ENCODE measurements at places on chromosomes 2 and 18. TPM values are rescaled to one million over a fixed set of nuclear protein-coding genes. Genes with fewer than 3 reads are reported as not detected.

RBKS gene
- total RNA-seq = 1.7 TPM

UBE2F gene
- 43.8 TPM for total RNA-seq

DSG3 gene
- total RNA-seq = not detected

MBOAT2 gene
- 5.3 TPM for total RNA-seq

COL3A1 gene
- total RNA-seq = not detected

OTOS gene
- not detected for total RNA-seq

MAP4K4 gene
- total RNA-seq = 128 TPM

DNA sequence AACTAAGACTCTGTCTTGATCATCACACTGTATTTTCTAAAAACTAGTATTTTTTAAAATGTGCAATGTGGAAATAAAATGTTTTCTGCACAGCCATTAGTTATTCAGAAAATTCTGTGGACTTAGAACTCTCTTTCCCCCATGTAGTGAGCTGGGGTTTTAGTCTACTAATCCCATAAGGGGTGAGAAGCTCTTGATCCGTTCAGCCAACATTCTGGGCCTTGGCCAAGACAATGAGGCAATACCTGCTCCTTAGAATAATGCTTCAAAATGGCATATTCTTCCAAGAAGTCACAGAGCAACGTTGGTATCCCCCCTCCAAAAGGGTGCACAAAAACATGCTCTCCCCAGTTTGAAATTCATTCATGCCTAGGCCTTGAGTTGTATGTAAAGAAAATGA lies 4.0 kb downstream of the REEP1 start:
- H3K27me3 ChIP-seq = peaks cover 13% of the 10 kb centered on the region
- DNase-seq = no peak
- H3K4me1 ChIP-seq = no peaks in the 10 kb centered on the region
- no peaks in the 10 kb centered on the region for H3K36me3 ChIP-seq

GRCh38 chr18:10301831-10302483 lies 152.5 kb upstream of the APCDD1 start:
- no peak overlapping the region for H3K27ac ChIP-seq
- no peaks in the 10 kb centered on the region for H3K36me3 ChIP-seq
- H3K4me1 ChIP-seq = no peaks in the 10 kb centered on the region
- H3K27me3 ChIP-seq = no peaks in the 10 kb centered on the region

- H3K36me3 ChIP-seq = no peaks in the 10 kb centered on the region
- H3K4me1 ChIP-seq = peaks cover 94% of the 10 kb centered on the region
- DNase-seq = peak; percentile 73
- no peaks in the 10 kb centered on the region for H3K27me3 ChIP-seq
- H3K4me3 ChIP-seq = peak overlapping the region; percentile 49
Observed at GRCh38 chr2:105754011-105754410, 9.3 kb downstream of the NCK2 start.

DNA sequence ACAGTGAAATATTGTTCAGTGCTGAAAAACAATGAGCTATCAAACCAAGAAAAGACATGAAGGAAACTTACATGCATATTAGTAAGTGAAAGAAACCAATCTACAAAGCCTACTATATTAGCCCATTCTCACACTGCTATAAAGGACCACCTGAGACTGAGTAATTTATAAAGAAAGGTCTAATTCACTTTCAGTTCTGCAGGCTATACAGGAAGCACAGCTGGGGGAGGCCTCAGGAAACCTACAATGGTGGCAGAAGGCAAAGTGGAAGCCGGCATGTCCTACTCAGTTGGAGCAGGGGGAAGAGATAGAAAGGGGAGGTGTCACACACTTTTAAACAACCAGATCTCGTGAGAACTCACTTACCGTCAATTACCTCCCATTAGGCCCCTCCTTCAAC lies 232.1 kb downstream of the TMX3 start:
- no peak overlapping the region for H3K27ac ChIP-seq
- H3K27me3 ChIP-seq = no peaks in the 10 kb centered on the region
- no peaks in the 10 kb centered on the region for H3K36me3 ChIP-seq
- no peaks in the 10 kb centered on the region for H3K4me1 ChIP-seq
- DNase-seq = no peak

DNA sequence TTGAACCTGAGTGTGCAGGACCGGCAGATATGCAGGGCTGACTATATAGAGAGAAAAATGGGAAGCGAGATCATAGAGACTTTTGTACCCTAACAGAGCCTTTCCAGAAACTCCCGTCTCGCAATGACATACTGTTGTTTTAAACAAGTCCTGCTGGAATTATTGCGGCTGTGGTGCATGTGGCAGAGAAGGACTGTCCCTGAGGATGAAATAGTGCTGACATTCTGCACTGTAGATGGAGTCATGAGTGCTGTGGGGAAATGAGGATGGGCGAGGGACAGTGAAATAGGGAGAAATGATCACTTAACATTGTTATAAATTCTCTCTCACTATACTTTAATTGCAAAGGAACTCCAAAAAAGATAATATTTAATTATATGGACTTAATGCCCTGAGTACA lies 50.4 kb upstream of the KLHL14 start:
- no peak for DNase-seq
- no peaks in the 10 kb centered on the region for H3K4me1 ChIP-seq
- H3K4me3 ChIP-seq = no peak overlapping the region
- no peak overlapping the region for H3K27ac ChIP-seq
- no peaks in the 10 kb centered on the region for H3K36me3 ChIP-seq

- H3K27me3 ChIP-seq = no peaks in the 10 kb centered on the region
- H3K4me3 ChIP-seq = no peak overlapping the region
- H3K4me1 ChIP-seq = peaks cover 18% of the 10 kb centered on the region
- DNase-seq = no peak
Observed at GRCh38 chr2:441258-442022, 153.5 kb upstream of the ALKAL2 start.

DNA sequence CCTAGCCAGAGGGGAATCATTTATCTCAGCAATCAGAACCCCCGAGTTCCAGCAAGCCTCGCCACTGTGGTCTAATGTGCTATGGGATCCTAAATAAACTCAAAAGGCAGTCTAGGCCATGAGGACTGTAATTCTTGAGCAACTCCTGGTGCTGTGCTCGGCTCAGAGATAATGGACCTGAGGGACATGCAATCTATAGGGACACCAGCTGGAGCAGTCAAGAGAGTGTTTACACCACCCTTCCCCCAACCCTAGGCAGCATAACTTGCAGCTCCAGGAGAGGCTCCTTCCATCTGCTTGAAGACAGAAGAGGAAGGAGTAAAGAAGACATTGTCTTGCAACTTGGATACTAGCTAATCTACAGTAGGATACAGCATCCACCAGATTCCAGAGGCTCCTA lies 225.5 kb upstream of the KLHL14 start:
- no peaks in the 10 kb centered on the region for H3K4me1 ChIP-seq
- no peaks in the 10 kb centered on the region for H3K36me3 ChIP-seq
- H3K4me3 ChIP-seq = no peak overlapping the region
- H3K27me3 ChIP-seq = no peaks in the 10 kb centered on the region
- no peak for DNase-seq
- no peak overlapping the region for H3K27ac ChIP-seq

GRCh38 chr2:9815076-9815475 lies 28.2 kb upstream of the TAF1B start:
- H3K36me3 ChIP-seq = no peaks in the 10 kb centered on the region
- H3K27ac ChIP-seq = no peak overlapping the region
- H3K4me3 ChIP-seq = no peak overlapping the region
- DNase-seq = no peak

DNA sequence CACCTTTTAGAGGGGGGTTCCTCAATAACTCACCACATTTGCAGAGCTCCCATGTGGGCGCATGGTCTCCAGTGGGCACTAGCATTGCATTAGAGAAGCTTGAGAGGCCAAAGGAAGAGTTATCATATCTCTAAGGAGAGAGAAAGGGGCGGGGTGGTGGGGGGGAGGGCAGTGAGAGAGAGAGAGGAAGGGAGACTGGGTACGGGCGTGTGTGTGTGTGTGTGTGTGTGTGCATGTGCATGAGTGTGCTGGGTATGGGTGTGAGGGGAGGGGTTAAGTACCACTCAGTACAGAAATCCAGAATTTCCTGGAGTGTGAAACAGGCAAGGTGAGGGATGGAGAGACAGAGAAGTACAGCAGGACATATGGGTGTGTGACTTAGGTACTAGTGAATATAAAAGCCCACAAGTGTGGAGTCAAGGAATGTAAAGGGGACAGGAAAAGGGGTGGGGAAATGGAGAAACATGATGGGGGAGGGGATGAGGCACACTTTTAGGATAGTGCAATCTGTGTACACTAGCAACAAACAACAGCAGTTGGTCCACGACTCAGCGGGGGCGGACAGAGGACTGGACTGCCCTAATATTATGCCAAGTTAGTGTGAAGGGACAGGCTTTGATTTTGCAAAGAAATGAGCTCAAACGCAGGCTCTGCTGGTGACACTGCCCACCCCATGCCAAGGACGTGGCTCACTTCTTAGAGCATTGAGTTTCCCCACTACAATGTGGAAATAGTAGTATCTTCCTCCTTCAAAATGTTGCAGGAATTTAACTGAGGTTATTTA lies 91.3 kb downstream of the SPRED2 start:
- no peak overlapping the region for H3K4me3 ChIP-seq
- H3K27ac ChIP-seq = no peak overlapping the region
- H3K27me3 ChIP-seq = no peaks in the 10 kb centered on the region
- H3K36me3 ChIP-seq = peaks cover 3% of the 10 kb centered on the region

DNA sequence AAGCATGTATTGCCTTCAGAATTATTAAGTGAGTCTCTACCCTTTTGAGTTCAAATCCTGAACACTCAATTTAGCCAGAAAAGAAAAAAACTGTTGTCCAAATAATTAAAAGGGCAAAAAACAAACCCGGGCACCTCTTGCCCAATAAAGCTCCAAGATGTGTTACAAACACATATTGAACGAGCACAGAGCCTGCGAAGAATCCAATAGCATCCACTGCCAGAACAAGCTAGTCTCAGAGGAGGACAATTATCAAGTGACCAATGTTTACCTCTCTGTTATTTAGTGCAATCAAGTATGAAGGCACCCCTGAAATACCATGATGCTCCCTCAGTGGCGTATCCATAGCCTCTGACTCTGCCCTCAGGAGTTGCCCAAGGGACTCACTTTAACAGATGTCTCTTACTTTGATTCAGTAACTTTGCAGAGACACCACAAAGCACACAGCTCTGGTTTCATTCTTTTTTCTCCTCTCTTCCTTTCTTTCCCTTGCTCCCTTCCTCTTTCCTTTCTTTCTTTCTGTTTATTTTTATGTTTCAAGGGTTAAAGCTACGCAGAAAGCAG lies 93.5 kb upstream of the SPATS2L start:
- no peak overlapping the region for H3K27ac ChIP-seq
- H3K4me1 ChIP-seq = no peaks in the 10 kb centered on the region
- no peak for DNase-seq
- no peaks in the 10 kb centered on the region for H3K36me3 ChIP-seq
- H3K4me3 ChIP-seq = no peak overlapping the region

- DNase-seq = no peak
- H3K4me3 ChIP-seq = no peak overlapping the region
- H3K36me3 ChIP-seq = no peaks in the 10 kb centered on the region
- no peaks in the 10 kb centered on the region for H3K27me3 ChIP-seq
- H3K27ac ChIP-seq = no peak overlapping the region
Observed at GRCh38 chr2:85131116-85131515, 2.1 kb upstream of the TCF7L1 start.

DNA sequence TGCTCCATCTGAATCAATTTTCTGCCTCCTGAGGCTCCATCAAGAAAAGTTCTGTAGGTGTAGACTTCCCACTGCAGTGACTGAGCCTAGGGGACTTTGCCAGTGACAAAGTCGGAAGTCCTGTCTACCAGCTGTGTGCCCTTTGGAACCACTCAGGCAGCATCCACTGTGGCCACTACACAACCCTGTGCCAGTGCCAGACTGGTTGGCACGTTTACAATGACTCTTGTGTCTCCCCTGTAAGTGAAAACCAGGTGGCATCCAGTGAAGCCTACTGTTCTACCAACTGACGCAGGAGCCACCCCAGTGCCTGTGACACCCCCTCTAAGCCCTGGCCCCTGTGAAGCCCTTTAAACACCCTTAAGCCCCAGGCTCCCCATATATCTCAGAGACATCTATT lies 132.1 kb upstream of the SERPINE2 start:
- no peak for DNase-seq
- no peak overlapping the region for H3K27ac ChIP-seq
- H3K4me1 ChIP-seq = no peaks in the 10 kb centered on the region
- H3K36me3 ChIP-seq = no peaks in the 10 kb centered on the region
- H3K4me3 ChIP-seq = no peak overlapping the region

- no peak overlapping the region for H3K27ac ChIP-seq
- DNase-seq = no peak
- H3K4me1 ChIP-seq = no peaks in the 10 kb centered on the region
- no peak overlapping the region for H3K4me3 ChIP-seq
Observed at GRCh38 chr18:9898792-9899549, 13.2 kb downstream of the TXNDC2 start.

- no peak for DNase-seq
- H3K36me3 ChIP-seq = no peaks in the 10 kb centered on the region
- H3K27ac ChIP-seq = no peak overlapping the region
- H3K27me3 ChIP-seq = no peaks in the 10 kb centered on the region
Observed at GRCh38 chr2:188345020-188345419, 53.3 kb downstream of the GULP1 start.

- no peaks in the 10 kb centered on the region for H3K4me1 ChIP-seq
- no peaks in the 10 kb centered on the region for H3K27me3 ChIP-seq
- H3K36me3 ChIP-seq = no peaks in the 10 kb centered on the region
Observed at GRCh38 chr18:74310411-74310810, 5.2 kb upstream of the C18orf63 start.

DNA sequence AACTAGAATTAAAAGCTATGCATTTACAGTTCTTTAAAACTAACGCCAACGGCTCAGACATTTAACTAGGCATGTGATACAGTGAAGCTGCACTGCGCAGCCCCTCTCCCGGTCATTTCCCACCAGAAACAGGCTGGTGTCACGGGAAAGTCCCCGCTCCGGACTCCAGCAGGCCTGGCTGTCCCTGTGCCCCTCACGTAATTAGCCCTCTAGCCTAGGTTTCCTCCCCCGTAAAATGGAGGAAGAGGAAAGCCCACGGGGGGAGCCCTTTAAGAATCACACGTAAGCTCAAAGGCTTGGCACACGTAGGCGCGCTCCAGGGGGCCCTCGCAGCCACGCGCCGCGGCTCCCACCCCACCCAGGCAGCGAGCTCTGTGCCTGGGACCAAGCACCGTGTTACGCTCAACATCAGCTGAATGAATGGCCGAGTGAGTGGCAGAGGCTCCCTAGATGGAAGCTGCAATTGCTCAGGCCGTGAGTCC lies 48.0 kb downstream of the KCNIP3 start:
- H3K27me3 ChIP-seq = peaks cover 3% of the 10 kb centered on the region
- no peaks in the 10 kb centered on the region for H3K36me3 ChIP-seq
- H3K4me1 ChIP-seq = no peaks in the 10 kb centered on the region
- H3K27ac ChIP-seq = no peak overlapping the region
- peak overlapping the region; percentile 43 for H3K4me3 ChIP-seq

DNA sequence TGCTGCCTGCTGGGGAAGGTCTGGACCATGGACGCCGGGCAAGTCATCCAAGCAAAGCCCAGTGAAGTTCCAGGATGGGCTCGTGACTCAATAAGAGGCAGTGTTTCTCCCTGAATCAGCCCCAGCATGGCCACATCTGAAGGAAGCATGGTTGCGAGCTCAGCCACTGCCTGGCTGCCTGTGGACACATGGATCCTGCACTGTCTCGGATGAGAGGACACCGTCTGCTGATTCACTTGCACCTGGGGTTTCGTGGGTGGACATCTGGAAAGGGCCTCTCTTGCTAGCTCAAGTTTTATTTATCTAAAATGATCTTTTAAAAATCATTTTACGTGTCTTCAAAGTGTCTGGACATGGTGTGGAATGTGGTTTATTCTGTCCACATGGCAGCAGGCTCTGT lies 224.8 kb upstream of the FN1 start:
- H3K4me1 ChIP-seq = no peaks in the 10 kb centered on the region
- no peak overlapping the region for H3K27ac ChIP-seq
- DNase-seq = no peak
- H3K27me3 ChIP-seq = no peaks in the 10 kb centered on the region
- H3K36me3 ChIP-seq = no peaks in the 10 kb centered on the region
- no peak overlapping the region for H3K4me3 ChIP-seq

GRCh38 chr2:237171396-237171795 lies 85.7 kb downstream of the COPS8 start:
- H3K4me1 ChIP-seq = no peaks in the 10 kb centered on the region
- DNase-seq = no peak
- H3K27ac ChIP-seq = no peak overlapping the region
